Fibroblast of skin of right biceps (primary cell): ENCODE measurements at places on chromosomes 1 and 21.

DNA sequence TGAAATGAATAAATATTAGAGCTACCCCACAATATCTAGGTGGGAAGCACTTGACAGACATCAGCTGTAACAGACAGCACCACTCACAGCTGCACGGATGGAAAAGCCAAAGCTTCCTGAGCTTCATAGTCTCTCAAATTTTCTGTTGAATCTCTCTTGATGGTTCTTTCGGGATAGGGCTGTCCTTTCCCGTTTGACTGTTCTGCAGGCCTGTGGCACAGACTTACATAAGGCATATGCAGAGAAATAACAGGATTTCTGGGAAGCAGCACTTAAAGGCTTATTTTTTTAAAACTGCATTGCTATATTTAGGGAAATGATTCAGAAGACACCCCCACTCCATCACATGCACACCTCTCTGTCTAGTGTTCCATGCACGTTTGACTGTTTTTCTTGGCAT, 77.5 kb downstream of the ZNF648 start:
- no peak for DNase-seq

- DNase-seq, result peak; percentile 78
These were observed 119.0 kb downstream of the FGGY start for GRCh38 chr1:59415881-59416280.

DNA sequence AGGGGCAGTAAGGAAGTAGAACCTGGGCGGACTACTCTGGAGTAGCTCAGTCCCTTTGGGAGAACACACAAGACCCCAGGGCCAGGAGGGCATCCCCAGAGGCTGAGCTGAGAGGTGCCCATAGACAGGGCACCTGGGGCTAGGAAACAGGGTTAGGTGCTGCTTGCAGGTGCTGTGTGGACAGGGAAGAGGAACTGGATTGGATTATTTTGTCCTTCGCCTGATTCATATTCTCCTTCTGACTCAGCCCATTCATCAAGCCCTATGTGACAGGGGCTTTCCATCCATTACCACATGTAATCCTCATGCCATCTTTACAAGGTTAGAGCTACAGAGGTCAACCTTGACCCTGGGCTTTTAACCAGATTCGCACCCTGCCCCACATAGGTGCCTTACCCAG, 183.9 kb downstream of the C1orf94 start:
- no peak for DNase-seq

- no peak for DNase-seq
These were observed 12.0 kb downstream of the SEMA6C start for GRCh38 chr1:151134396-151134795.

- DNase-seq, result no peak
These were observed 67.3 kb upstream of the COX20 start for GRCh38 chr1:244768186-244768585.

DNA sequence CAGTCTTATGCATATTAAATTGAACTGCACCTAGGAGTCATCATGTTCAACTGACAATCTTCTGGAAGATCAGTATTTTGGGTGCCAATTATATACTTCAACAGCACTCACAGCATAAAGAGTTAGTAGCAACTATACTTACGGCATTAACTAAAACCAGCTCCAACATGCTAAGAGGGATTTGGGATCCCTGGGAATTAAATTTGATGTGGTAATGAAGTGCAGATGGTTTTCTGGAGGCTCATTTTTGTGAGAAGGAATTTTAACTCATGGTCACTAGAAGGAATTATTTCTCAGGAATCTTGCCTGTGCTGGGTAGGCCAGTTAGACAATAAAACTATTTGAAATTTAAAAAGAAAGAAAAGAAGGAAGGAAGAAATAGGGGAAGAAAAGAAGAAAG, 18.3 kb downstream of the IFI44 start:
- no peak for DNase-seq

- DNase-seq, result no peak
These were observed 107.0 kb upstream of the NGF start for GRCh38 chr1:115445090-115445489.

DNA sequence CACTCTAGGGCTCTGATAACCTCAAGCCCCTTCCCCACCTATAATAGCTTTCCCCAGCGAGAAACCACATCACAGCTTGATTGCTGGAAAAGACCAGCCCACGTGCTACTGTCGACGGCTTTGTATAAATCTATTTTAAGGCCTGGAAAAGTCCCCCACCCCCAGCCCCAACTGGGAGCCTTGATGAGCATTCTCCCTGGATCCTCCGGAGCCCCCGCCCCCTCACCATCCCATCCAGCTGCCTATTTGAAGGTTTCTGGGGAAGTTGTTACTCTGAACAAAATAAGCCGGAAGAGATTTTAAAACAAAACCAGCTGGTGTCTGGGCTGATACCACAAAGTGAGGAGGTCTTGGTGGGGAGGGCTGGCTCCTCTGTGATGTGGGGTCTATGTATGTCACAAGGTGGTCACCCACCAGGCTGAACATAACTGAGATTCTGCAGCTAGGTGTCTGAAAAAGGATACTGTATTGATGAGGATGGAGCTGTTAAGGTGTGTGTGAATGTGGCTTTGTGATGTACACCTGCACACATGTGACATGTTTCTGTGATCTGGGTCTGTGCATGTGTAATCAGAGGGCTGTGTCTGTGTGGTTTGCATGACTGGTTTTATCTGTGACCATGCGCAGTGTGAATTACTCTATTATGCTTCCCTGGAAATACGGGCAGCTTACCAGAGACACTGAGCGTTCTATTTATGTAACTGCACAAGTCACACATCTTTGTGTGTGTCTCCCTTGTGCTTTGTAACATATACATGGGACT, 25.0 kb downstream of the RIMS3 start:
- DNase-seq, result no peak

DNA sequence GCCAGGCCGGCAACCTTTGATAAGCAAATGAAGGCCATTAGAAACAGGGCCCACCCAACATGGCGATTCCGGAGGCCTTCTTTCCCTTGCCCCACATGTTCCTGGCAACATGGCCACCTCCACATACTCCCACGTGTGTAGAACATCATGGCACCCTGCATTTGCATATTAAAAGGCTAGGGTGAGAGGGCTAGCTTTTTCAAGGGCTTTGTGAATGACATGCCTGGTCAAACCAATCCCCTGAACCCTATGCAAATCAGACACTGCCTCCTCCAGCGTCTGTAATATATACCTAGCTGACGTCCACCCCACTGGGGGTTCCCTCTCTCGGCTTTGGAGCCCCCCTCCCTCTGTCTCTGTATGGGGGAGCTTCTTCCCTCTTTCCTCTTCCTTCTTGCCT, 1.6 kb downstream of the ADCY10 start:
- no peak for DNase-seq

GRCh38 chr1:228062812-228063211, 19.7 kb upstream of the ARF1 start:
- DNase-seq, result no peak

DNA sequence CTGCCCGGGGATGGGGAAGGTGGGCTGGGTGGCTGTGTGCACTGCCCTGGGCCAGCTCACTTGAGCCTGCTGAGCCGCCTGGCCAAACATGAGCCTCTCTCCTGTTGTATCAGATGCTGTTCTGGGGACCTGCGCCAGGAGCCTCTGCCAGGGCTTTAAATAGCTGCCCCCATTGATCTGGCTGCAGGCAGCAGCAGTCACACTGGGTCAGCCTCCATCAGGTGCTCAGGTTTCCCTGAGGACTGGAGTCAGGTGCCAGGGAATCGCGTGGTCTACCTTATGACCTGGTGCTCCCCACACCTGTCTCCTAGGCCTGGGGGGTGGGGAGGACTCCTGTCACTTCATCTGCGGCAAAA, 700 bp upstream of the CCDC28B start:
- no peak for DNase-seq

DNA sequence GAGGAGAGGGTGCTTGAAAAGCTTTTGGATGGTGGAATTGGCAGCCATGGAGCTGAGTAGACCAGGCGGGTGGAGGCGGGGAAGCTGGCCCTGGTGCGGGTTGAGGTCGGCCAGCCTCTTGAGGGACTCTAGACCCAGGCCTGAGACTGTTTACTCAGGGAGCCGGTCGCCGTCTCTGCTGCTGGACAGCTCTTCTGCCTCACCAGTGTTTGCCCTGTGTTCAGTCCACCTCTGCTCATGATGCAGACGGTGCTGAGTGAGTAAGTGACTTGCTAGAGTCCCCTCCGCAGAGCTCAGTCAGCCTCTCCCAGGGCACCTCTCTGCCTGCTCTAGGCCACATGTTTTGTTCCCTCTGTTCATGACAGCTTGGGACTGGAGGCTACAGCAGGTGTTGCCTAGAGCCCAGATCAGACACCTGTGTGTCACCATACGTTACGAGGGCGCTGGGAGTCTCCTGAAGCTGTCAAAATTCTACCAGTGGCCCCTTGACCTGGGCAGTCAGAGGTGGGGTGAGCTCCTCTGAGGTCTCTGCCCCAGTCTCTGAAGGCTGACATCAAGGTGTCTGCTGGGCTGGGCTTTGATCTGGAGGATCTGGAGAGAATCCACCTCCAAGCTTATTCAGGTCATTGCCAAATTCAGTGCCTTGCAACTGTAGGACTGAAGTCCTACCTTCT, 73.5 kb upstream of the WNT4 start:
- no peak for DNase-seq

DNA sequence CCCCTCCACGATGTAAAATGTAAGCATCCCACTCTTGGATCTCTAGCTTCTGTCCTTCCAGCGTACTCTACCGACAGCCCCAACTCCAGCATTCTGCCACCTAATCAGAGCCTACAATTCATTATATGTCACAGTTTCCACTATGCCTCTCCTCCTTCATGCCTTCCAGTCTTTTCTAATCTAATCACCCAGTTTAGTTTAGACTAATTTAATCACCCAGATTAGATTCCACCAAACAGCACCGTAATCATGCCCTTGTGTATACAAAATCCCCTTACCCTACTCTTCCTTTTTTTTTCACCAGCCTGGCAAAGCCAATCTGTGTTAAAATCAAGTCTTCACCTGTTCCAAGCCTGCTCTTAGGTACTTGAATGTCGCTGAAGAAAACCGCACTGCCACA, 49.8 kb upstream of the KANK4 start:
- DNase-seq, result no peak

GRCh38 chr1:223620297-223620897, 45.1 kb downstream of the CAPN8 start:
- no peak for DNase-seq

DNA sequence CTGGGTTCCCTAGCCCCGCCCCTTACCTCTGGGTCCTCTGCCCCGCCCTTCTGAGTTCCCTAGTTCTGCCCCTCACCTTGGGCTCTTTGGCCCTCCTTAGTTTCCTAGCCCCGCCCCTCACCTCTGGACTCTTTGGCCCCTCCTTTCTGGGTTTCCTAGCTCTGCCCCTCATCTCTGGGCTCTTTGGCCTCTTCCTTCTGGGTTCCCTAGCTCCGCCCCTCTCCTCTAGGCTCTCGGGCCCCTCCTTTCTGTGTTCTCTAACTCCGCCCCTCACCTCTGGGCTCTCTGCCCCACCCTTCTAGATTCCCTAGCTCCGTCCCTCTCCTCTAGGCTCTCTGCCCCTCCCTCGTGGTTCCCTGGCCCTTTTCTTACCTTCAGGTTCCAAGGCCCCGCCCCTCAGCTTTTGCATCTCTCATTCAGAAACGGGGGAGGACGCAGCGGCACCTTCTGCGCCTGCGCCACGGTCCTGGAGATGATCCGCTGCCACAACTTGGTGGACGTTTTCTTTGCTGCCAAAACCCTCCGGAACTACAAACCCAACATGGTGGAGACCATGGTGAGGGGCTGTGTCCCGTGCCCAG, 88.5 kb downstream of the PTPRU start:
- DNase-seq, result no peak

DNA sequence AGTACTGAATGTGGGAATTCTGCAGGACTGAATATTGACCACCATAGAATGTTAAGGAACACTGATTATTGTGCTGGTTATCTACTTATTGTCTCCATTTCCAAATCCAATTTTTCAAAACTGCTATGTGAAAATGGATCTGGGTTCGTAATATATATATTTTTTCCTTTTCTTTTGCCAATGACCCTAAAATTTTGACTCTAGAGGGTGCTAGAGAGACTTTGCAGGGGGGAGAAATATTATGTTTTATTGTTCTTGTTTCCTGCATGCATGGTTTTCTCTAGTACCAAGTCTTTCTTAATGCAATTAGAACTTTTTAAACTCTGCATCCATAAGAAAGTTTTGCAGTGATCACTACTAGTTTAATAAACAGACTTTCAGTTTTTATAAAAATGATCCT, 1256.9 kb downstream of the BRINP3 start:
- DNase-seq, result no peak

- DNase-seq, result peak; percentile 30
These were observed 1.6 kb downstream of the NRIP1 start for GRCh38 chr21:15063081-15063813.

DNA sequence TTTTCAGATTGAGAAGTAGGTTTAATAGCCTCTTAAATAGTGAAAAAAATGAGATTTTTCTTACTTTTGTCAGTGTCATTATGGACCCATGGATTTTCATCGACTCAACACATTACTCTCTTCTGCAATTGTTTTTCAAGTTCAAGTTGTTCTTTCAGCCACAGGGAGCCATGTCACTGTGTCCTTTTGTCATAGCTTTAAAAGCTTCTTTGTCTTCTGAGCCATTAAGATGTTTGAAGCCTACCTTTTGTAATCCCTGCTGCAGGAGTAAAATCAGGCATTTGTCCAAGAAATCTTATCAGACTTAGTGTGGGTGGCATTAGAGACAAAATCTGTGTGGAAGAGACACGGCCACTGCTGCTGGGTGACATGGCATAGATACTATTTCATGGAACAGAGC, 92.8 kb upstream of the ZP4 start:
- DNase-seq, result no peak

- DNase-seq, result peak; percentile 45
These were observed 144.6 kb upstream of the TNR start for GRCh38 chr1:175887981-175888428.

DNA sequence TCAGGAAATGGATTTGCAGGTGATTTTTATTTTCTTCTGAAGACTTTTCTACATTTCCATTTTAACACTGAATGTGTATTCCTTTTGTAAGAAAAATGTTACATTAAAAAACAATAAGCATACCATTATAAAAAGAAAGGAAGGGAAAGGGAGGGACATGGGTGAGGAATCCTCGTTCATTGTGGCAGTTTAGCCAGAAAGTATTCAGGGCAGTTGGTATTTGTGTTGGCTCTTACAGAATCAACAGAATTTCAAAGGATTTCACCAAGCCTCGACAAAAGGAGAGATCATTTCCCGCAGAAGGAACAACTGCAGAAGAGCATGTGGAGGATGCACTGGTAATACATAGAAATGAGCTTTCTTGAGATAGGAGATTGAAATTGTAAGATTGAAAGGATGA, 35.0 kb downstream of the PLD5 start:
- no peak for DNase-seq

GRCh38 chr1:204036882-204037655, 35.8 kb upstream of the SOX13 start:
- no peak for DNase-seq

- DNase-seq, result peak; percentile 18
These were observed 87.3 kb upstream of the SLFNL1 start for GRCh38 chr1:41108696-41109275.
